ENCODE measurements at places on chromosomes 7 and 10. TPM values are rescaled to one million over a fixed set of nuclear protein-coding genes. Genes with fewer than 3 reads are reported as not detected.

Gene SCIN
- 1.7 TPM for total RNA-seq

Gene MYO1G
- 7.2 TPM for total RNA-seq

Gene AGK
- 29.3 TPM for total RNA-seq

Gene C10orf53
- total RNA-seq = not detected
